GF-D8 (cell line): ENCODE measurements at places on chromosomes 4 and X.

- no peak for DNase-seq
Measured at GRCh38 chr4:18882468-18882867, 860.9 kb upstream of the LCORL start.

DNA sequence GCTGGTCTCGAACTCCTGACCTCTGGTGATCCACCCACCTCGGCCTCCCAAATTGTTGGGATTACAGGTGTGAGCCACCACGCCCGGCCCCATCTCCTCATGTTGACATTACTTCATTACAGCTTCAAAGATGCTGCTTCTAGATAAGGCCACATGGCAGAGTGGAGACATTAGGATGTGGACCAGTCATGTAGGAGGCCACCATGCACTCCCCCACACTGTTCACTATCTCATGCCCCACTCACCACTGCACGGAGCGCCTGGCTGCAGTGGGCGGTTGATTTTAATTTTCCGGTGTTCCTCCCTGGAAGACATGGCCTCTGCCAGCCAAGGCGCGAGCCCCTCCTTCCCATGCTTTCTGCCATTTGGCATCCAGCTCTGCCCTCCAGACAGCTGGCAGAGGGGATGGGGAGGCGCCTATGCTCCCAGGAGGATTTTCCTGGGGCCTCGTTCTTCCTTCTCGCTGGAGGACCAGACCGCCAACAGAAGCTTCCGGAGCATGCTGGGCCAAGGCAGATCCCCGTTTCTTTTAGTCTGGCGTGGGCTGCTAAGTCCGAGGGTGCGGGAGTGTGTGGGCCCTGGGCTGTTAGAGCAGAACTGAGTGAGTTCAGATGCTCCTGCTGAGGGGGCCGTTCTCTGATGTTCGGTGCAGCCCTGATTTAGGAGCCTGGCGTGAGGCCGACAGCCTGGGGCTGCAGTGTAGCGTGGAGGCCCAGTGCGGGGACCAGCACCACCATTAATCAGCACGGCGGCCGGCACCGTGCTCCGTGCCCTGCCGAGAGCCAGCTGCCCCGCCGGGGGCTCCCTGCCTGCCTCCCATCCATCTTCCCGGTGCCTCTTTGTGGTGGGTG lies 93.1 kb downstream of the SORCS2 start:
- DNase-seq = no peak

DNA sequence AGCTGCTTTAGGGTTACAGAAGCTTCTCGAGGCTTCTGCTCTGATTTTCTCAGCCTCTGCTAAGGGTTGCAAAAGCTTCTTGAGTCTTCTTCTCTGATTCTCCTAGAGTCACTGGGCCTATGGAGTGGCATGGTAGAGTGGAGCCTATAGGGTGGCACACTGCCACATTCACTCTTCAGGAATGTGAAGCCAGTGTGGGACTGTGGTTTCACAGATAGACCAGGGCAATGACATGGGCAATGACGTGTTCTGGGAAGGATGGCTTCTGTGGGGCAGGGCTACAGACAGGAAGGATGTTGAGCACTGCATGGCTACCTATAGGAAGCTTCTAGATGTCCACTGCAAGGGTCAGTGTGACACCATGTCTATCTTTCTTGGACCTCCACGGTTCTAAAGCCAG lies 11.0 kb upstream of the MAMLD1 start:
- no peak for DNase-seq

DNA sequence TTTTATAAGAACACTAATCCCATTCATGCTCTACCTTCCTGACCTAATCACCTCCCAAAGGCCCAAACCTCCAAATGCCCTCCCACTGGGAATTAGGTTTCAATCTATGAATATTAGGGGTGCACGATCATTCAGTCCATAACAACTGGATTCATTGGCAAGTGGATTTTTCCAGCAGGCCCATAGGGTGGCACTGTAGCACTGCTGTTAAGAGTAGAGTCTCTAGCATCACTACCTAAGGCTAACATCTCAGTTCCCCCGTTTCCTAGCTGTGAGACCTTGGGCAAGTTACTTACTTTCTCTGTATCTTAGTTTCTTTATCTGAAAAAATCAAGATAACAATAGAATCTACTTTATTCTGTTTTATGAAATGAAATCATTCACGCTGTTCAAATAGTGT lies 315.8 kb downstream of the STIM2 start:
- no peak for DNase-seq

DNA sequence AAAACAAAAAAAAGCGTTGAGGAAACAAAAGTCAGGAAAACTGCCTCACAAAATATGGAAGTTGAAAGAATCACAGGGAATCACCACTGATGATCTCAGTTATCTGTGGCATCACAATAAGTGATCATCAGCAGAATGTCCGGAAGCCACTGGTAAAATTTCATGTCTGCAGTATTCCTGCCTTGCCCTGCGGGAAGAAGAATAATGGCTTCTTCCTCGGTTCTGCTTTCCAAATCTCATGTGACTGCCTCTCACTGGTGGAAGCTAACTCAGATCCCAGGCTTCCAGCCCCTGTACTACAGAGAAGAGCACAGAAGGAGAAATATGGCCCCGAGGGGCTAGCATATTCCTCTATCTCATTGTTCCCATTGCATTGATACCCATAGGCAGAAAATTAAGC lies 12.7 kb upstream of the ZNF330 start:
- DNase-seq = no peak

- DNase-seq = no peak
Measured at GRCh38 chr4:56321251-56321650, 66.0 kb downstream of the AASDH start.
